Activated naive CD4-positive, alpha-beta T cell treated with anti-CD3 and anti-CD28 coated beads for 36 hours (primary cell): ENCODE measurements at places on chromosomes 11 and 22.

DNA sequence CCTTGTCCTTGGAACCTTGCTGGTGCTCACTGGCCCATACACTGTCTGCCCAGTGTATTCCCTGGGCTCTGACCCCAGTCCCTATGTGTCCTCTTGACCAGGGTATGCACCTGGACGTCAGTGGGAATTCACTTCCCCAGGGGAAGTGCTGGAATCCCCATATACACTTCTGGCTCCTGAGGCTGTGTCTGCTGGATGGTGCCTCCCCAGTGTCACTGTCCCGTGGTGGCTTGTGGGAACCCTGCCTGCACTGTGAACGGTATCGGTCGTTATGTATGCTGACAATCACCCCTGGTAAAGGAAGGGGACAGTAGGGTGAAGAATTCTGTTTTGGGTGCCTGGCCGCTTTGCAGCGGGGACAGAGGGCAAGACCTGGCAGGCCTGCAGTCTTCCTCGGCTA, 95.9 kb downstream of the RRM1 start:
- no peak for DNase-seq

- no peak for DNase-seq
Observed at GRCh38 chr22:20000246-20001081, 16.2 kb downstream of the ARVCF start.

DNA sequence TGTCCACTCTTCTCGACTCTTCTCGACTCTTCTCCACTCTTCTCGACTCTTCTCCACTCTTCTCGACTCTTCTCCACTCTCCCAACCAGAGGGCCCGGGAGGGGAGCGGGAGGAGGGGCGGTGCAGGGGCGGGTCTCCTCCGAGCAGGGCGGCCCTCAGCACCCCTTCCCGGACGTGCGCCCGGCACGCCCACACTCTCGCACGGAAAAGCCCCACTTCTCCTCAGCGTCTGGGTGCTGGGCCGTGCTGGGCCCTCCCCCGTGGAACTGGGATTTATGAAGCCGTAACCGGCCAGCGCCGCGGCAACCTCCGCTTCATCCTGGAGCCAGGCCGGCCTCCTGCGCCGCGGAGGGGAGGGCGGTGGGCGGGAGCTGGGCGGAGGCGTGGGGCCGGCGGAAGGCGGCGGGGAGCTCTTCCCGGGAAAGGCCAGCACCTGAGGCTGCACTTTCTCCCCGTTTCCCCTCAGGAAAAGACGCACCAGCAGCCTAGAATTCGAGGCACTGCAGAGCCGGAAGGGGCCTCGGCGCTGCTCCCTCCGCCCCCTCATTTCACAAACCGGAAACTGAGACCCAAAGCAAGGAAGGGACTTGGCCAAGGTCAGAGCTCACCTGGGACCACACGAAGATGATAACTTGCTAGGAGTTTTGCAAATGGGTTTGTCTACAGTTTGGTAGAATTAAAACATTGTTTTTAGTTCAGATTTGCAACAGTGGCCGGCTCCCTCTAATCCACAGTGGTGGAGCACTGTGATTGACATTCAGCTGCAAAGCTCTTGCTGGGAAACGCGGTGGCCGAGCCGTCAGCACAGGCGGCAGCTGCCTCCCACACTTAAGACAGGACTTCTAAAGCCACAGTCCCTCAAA, 31.6 kb upstream of the JAM3 start:
- DNase-seq, result peak; percentile 73

DNA sequence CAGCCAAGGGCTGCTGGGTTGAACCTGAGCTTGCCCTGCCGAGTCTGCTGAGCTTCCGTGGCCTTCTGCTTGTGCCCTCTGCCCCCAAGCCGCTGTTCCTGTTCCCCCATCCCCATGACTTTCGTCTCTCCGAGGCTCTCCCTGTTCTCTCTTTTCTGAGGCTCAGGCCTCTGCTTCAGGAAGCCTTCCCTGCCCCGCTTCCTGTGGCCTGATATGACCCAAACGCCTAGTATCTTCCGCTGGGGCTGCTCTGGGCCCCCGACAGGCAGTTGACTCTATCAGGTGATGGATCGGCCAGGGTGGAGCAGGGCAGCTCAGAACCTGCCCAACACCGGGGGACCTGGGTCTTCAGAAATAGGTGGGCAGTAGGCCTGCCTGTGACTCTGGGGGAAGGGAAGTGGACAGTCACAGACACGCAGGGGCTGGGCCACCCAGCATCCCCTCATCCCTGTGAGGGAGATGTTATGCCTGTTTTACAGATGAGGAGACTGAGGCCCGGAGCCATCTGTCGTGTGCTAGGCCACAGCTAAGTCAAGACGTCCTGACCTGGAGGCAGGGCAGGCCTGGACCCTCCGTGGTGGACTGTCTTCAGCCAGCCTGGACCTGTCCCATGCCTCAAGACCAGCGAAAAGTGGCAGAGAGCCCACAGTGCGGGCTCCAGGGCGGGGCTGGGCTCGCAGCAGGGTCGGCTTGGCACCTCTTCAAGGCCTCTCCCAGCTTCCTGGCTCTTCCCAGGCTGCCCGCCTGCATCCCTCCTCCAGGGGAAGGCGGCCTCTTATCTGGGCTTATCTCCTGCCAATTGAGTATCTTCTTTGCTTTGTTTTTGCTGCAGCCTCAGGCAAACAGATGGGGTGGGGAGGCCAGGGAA, 16.2 kb downstream of the BAD start:
- DNase-seq, result no peak

GRCh38 chr22:18154821-18155390, 4.9 kb downstream of the USP18 start:
- no peak for DNase-seq

GRCh38 chr11:20762980-20763379, 93.6 kb downstream of the NELL1 start:
- no peak for DNase-seq

GRCh38 chr11:114883472-114883871, 205.1 kb downstream of the NXPE2 start:
- no peak for DNase-seq

- no peak for DNase-seq
Observed at GRCh38 chr11:129323896-129324502, 51.6 kb upstream of the BARX2 start.

GRCh38 chr11:115941481-115941993, 437.3 kb upstream of the CADM1 start:
- no peak for DNase-seq

GRCh38 chr11:134691295-134691873, 279.3 kb upstream of the B3GAT1 start:
- DNase-seq, result no peak

GRCh38 chr11:93908689-93909088, 58.3 kb upstream of the VSTM5 start:
- no peak for DNase-seq

GRCh38 chr11:116840224-116840745, 2.9 kb upstream of the APOA1 start:
- peak; percentile 31 for DNase-seq

DNA sequence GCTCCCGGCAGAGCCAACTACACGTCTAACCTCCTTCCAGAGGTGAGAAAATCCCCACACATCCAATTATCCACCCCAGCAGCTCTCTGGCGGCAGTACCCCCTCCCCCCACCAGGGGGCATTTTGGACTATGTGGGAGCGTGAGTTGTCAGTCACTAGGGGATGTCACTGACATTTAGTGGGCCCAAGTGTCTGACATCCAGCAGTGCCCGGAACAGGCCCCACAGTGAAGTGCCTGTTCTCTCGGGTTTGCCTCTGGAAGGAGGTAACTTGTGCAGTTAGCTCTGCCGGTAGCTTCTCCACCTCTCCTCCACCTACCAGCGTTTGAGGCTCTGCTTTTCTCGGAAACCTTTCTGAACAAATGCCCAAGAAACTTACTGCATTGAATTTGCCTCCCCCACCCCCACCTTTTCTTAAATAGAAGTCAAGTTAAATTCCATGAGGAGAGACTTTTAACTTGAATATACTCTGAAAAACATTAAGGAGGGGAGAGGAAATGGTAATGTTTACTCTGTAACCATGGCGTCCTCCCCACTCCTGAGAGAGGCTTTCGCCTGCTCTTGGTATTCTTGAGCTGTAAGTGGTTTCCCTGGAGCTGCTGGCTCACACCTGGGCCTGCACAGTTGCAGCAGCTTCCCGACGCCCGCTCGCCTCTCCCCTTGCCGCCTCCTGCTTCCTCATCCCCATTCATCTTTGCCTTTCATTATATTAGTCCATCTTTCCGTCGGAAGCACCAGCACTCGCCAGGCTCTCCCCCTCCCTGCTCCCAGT, 112.8 kb downstream of the WNT7B start:
- peak; percentile 80 for DNase-seq

- DNase-seq, result no peak
Observed at GRCh38 chr22:31094021-31094551, 13.0 kb downstream of the SMTN start.

DNA sequence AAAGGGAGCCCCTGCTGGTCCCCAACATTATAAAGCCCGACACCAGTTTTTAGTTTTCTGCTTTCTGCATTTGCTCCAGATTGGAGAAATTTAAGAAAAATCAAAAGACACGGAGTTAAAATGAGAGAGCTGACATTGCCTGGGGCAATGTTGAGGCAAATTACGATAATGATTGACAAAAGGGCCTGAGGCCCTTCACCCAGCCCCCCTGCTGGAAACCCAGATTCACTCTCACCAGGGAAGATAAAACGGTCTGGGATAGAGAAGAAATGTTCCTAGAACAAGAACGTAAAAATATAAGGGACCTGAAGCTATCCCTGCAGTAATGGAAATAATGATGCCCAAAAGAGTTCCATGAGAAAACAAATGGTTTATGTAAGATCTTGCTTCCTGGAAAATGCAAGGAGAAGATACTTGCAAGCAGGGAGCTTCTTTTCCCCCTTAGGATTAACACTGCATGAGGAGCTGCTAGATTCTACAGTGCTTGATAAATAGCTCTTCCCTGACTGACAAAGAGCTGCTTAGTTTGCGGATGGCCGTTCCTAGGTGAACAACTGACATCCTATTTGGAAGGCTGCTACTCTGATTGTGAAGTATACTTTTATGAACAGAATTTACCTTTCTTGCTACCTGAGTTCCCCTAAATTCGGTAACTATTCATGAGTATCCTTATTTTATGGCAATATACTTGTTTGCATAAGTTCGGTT, 40.6 kb upstream of the GNAZ start:
- no peak for DNase-seq

GRCh38 chr11:64276653-64277431, 7.6 kb downstream of the BAD start:
- DNase-seq, result no peak

- no peak for DNase-seq
Observed at GRCh38 chr11:65355776-65356393, 1.3 kb downstream of the TIGD3 start.

- peak; percentile 5 for DNase-seq
Observed at GRCh38 chr11:61034704-61035525, 63.4 kb downstream of the CD6 start.
